Inflammatory macrophage (primary cell): ENCODE measurements at places on chromosomes 7 and 10.

DNA sequence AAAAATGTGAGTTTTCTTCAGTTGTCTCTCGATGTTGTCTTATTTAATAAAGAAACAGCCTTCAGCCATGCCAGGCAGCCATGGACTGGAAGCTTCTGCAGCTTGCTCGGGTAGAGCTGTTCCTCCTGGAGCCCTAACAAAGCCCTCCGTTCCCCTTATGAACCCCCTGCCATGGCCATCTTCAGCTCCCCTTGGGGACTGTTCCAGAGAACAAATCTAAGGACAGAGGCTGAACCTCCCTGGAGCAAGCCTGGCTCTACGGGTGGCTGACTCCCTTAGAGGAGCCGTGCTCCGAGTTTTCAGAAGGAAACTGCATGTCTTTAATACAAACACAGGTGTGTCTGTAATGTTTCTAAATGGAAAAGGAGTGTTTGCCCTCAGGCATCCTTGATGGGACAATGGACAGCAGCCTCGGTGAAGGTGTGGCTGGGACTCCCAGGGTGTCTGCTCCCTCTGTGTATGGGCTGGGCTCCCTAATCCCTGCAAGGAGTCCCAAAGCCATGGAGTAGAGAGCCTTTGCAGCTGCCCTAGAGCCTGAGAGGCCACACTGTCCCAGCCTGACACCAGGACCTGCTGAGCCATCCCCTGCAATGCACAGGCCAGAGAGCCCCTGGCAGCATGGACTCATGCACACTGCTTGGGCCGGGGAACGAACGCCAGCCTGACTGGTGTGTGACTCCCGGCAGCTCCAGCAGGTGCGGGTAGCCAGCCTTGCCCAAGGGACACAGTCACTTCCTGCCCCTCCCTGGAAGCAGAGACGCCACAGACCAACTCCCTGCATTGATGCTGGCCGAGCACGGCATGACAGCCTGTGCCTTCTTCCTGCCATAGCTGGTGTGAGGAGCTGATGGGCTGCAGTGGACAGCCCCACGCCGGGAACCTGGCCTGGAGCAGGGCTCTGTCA, 381.8 kb downstream of the TCERG1L start:
- DNase-seq, result no peak

GRCh38 chr7:142855756-142856564, 1.1 kb downstream of the EPHB6 start:
- DNase-seq, result no peak

DNA sequence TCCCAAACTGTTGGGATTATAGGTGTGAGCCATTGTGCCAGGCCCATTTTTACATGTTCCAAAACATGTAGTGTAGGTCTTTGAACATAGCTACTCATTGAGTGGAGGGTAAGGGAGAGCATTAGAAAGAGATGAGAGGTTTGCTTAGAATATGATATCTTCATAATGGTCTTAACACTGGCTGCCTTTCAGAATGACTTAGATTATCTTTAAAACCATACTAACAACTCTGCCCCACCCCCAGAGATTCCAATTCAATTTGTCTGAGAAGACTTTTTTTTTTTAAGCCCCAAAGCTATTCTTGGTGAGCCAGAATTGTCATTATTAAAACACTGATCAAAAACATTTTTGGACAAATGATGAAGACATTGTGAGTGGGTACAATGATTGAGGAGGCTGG, 168.9 kb downstream of the PHTF2 start:
- DNase-seq, result no peak

- no peak for DNase-seq
Observed at GRCh38 chr7:87581723-87582122, 19.0 kb downstream of the ABCB1 start.

DNA sequence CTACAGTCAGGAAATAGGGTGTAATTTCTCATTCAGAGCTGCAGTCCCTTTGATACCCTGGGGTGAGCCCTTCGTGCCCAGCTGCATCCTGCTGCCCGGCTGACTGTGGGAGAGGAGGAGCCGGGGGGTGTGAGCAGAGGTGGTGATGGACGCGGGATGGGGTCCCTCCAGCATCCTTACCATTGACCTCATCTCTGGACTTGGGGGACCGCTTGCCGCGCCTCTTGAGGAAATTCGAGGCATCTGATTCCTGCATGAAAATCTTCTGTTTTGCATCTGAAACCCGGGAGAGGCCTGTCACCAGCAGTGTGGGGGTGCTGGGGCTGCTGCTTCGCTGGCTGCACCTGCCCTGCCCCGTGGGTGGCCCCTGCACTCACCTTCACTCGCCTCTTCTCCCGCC, 816 bp downstream of the UCMA start:
- no peak for DNase-seq

DNA sequence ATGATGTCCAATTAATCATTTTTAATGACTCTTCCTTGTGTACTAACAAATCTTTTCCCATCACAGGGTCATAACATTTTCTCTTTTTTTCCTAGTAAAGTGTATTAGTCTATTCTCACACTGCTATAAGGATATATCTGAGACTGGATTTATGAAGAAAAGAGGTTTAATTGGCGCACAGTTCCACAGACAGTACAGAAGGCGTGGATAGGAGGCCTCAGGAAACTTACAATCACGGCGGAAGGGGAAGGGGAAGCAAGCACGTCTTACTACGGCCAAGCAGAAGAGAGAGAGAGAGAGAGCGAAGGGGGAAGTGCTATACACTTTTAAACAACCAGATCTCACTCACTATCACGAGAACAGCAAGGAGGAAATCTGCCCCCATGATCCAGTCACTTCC, 359.4 kb upstream of the NFE2L3 start:
- DNase-seq, result peak; percentile 11

DNA sequence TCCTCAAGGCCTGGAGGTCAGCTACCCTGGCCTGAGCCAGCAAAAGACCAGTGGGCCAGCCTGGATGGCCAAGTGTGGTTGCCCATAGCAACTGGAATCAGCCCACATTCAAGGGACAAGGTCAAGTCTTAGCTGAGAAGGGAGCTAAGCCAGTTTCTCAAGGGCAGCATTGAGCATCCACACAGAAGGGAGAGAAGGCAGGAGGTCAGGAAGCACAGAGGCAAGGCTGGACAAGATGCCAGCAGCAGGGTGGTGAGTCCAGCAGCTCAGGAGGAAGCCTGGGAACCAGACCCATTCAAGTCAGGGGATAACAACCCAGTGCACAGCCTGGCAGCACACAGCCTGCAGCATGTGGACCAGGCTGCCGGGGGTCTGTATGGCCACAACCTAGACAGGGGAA, 54.0 kb upstream of the ZMIZ1 start:
- DNase-seq, result no peak

GRCh38 chr7:69859342-69859741, 261.1 kb downstream of the AUTS2 start:
- DNase-seq, result no peak

GRCh38 chr10:42956045-42956444, 120.8 kb upstream of the RET start:
- peak; percentile 55 for DNase-seq

DNA sequence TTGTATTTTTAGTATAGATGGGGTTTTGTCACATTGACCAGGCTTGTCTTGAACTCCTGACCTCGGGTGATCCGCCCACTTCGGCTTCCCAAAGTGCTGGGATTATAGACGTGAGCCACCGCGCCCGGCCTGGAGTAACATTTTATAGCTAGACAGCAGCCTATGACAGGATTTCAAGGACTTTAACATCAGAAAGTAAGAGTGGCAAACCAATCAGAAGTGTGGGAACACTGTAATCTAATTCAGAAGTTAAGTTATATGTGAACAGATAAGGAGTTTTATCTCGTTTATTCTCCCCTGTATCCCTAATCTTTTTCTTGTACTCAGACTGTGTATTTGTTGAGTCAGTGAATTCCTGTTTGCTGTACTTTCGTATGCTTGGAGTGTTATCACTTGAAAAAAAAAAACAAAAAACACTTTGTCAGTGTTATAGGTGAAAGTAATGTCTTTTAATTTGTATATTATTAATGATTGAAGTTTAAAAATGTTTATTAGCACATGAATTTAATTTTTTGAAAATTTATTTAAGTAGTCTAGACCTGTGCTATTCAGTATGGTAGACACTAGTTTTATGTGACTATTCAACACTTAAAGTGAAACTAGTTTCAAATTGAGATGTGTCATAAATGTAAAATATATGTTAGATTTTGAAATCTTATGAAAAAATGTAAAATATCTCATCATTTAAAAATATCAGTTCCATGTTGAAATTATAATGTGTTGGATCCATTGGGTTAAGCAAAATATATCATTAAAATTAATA, 38.6 kb downstream of the RSBN1L start:
- DNase-seq, result no peak

DNA sequence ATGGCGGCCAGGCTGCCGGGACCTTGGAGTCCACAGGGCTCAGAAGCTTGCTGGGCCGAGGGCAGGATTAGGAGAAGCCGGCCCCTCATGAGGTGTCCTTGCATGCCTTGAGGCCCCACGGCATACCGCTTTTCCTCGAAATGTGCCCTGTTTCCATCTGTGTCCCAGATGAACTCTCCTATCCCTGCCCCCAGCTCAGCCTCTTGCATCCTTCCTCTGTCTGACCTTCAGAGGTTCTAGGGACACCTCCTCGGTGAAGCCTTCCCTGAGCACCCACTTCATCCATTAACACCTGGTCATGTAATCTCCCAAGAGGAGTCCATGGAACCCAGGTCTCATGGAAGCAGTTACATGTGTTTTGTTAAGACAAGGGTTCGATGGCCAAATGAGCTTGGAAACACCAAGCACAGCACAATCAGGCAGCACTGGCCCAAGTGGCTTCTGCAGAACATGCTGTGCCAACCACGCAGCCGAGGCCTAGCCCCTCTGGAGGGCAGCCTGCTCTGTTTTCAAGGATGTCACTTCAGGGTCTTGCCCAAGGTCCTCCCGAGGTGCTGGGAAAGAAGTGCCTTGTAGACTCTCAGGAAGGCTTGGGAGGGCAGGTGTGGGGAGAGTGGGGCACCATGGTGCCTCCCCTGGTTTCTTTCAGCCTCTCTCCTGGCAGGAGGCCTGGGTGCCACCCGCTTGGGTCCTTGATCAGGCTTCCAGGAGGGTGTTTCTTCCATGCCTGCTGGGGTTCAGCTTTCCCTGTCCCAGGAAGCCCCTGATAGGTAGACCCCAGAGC, 124.3 kb downstream of the NEURL1 start:
- DNase-seq, result no peak

DNA sequence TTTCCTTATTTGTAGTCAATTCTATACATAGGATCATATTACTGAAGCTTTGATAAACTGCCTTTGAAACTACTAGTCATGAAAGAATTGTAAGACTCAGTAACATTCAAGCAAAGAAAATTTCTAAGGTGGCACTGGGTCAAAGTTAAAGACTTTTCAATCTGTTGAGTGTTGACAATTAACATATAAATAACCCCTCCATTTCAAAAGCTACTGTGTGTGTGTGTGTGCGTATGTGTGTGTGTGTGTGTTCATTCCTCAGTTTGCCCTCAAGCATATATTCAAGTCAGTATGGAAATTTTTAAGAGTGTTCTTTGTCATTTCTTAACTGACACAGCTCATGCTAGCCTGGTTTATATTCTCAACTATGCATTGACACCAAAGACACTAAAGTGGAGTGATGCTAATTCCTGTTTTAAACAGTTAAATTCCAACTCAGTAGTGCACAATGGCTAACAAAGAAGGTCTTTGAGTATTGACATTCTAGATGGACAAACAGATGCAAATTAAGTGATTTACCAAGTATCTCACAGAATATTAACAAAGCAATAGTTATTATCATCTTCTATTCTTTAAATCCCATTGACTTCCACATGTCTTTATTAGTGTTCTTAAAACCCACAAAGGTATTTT, 314.8 kb upstream of the GRM3 start:
- no peak for DNase-seq

- peak; percentile 4 for DNase-seq
Observed at GRCh38 chr7:47714669-47715607, 133.0 kb upstream of the TNS3 start.

- no peak for DNase-seq
Observed at GRCh38 chr10:44178856-44179255, 206.0 kb downstream of the CXCL12 start.

DNA sequence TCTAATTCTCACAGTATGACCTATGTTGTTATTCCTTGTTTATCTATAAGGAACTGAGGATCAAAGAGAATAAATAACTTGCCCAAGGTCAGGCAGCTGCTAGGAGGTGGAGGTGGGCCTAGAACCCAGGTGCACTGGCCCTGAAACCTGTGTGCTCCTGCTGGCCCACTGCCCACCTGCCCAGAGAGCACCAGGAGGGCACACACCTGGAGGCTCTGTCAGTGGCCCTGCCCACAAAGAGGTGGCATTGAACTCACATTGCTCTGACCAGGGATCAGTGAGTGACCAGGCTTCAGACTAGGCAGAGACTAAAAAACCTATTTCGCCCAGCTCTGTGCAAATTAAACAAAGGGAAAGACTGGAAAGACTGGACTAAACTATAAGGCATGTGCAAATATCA, 210.6 kb downstream of the TNS3 start:
- DNase-seq, result no peak

- DNase-seq, result peak; percentile 76
Observed at GRCh38 chr10:28592953-28593352, 60.0 kb downstream of the WAC start.

- DNase-seq, result peak; percentile 10
Observed at GRCh38 chr7:142833174-142834048, 21.5 kb upstream of the EPHB6 start.

GRCh38 chr7:48426966-48427555, 255.8 kb downstream of the ABCA13 start:
- no peak for DNase-seq

DNA sequence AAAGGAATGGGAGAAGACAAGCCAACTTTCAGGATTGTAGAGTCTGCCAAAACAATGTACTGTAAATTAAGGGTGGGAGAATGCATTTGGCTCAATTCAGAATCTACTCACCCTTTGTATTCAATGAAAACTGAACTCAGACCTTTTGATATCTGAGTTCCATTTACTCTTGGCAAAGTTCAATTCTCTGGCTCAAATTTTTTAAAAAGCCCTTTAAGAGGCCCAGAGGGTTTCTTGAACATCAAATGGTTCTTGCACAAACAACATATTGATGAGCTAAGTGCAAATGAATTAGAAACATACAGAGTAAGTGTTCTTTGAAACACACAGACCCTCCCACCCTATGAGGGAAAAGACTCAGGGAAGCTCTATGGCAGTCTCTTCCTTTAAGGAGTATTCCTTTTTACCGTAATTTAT, 5.2 kb upstream of the XPNPEP1 start:
- DNase-seq, result no peak

GRCh38 chr10:133247681-133248333, 10.2 kb downstream of the VENTX start:
- DNase-seq, result no peak

- DNase-seq, result no peak
Observed at GRCh38 chr7:26188206-26188956, 12.2 kb downstream of the HNRNPA2B1 start.

DNA sequence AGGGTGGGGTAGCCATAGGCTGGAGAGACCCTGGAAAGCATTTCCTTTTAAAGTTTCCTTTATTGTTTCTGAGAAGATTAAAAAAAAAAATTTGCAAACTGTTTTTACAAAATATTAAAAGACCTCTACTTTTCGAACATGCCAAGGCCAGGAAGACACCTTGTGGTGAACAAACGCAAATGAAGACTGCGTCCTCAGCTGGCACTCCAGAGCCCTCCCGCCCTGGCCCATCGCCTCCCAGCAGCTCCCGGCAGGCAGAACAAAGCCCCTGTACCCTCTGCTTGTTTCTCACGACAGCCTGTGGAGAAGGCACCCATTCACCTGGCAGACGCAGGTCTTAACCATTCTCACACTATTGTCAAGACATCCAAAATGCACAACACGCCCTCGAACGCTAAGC, 56.4 kb downstream of the ESYT2 start:
- DNase-seq, result no peak
